GM23338 (cell line): ENCODE measurements at places on chromosomes 4 and X.
A peak's percentile ranks its signal among the peaks of the same experiment; 100 is the strongest.

DNA sequence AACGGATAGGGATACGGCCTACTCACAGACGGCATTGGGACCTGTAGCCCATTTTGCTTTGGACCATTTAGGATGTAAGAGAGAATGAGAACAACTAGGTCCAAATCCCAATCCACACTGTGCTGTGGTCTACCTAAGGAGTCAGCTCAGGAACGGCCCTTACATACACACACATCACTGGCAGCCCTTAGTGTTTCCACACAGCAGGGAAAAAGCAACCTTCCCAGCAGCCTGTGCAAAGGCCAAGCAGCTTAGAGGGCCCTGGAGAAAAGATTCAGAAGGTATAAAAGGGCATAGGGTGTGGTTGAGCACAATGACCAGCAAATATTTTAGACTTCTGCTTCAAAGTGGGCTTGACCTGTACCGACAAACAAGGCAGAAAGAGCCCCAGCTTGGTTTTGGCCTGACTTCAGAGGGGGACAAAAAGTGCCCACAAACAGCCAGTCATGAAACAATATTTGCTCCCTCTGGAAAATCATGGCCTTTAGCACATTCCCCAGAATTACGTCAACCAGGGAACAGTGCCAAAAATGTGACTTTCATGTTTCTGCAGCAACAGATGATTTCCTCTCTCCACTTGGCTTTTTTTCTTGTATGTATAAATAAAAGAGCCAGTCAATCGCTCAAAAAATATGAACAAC, 359.5 kb upstream of the FGF16 start:
- H3K27me3 ChIP-seq: no peaks in the 10 kb centered on the region
- no peaks in the 10 kb centered on the region for H3K4me1 ChIP-seq
- no peak overlapping the region for H3K27ac ChIP-seq
- no peaks in the 10 kb centered on the region for H3K36me3 ChIP-seq
- no peak for DNase-seq

GRCh38 chr4:124573056-124573455, 139.5 kb downstream of the ANKRD50 start:
- H3K27ac ChIP-seq: no peak overlapping the region
- H3K27me3 ChIP-seq: no peaks in the 10 kb centered on the region
- no peaks in the 10 kb centered on the region for H3K36me3 ChIP-seq
- no peak overlapping the region for H3K4me3 ChIP-seq

GRCh38 chr4:153341575-153342090, 2.9 kb upstream of the MND1 start:
- H3K27ac ChIP-seq: no peak overlapping the region
- H3K36me3 ChIP-seq: no peaks in the 10 kb centered on the region
- 0 out of 2 replicates have a peak, but pooled peaks cover 8% of the 10 kb centered on the region for H3K27me3 ChIP-seq
- H3K4me1 ChIP-seq: peaks cover 14% of the 10 kb centered on the region

- peak overlapping the region; percentile 70 for H3K4me3 ChIP-seq
- peak; percentile 15 for DNase-seq
- H3K36me3 ChIP-seq: no peaks in the 10 kb centered on the region
- no peaks in the 10 kb centered on the region for H3K27me3 ChIP-seq
- peak overlapping the region; percentile 97; the same call in 1 of the 2 replicates for H3K27ac ChIP-seq
These were observed 1.1 kb upstream of the MRPL1 start for GRCh38 chr4:77861495-77861894.
